ENCODE measurements at places on chromosomes 5 and 9. TPM values are rescaled to one million over a fixed set of nuclear protein-coding genes. Genes with fewer than 3 reads are reported as not detected.

- no peak for DNase-seq
Measured at GRCh38 chr5:178113841-178114324, 551 bp downstream of the N4BP3 start.

Gene DAB2IP
- 54.0 TPM for total RNA-seq

DNA sequence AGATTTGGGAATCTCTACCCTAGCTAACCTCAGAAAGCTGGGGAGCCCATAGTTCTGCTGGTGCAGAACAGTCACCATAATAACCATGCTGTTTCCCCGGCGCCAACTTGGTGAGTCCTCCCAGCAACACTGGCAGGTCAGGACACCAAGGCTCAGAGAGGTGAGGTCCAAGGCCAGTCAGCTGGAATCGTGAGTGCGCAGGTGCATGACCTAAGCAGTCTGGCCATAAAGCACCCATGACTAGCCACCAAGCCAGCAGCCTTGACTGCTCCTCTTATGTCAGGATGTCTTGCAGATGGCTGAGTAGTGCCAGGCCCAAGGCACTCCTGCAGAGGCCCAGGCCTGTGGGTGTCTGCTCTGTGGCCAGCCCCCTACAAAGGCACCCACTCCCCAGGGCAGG lies 2.6 kb downstream of the RNF44 start:
- DNase-seq, result no peak

DNA sequence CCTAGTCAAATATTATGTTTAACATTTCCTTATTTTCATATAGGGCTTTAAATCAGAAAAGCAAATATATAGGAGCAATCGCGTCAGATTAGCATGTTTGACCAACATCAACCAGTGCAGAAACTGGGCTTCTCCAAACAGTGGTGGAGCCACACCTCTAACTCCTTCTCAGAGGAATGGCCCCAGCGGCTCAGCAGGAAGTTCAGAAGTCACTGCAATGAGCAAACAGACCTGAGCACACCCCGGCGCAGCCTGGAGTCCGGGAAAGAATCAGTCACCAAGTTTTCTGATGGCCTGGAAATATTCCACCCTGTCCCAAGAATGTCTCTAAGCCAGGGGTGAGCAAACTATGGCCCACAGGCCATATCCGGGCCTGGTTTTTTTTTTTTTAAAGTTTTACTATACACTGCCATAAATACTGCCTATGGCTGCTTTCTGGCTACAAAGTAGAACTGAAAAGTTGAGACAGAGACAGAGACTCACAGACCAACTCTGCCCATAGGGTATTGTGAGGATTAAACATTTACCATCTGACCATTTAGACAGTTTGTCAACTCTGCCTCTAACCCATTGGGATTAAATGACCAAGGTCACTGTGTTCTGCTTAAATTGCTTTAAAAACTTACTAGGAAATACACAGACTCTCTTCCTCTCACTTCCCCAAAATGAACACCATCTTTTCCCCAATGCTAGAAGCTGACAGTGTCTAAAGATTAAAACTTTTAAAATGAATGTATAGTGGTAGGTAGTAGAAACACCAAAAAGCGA lies 5.4 kb downstream of the GOLM1 start:
- DNase-seq, result no peak

Gene OR1L8
- not detected for total RNA-seq

Gene SPINK4
- not detected for total RNA-seq

- no peak for DNase-seq
Measured at GRCh38 chr9:134624621-134625181, 16.9 kb upstream of the COL5A1 start.

Gene FOXD4L4
- not detected for total RNA-seq

DNA sequence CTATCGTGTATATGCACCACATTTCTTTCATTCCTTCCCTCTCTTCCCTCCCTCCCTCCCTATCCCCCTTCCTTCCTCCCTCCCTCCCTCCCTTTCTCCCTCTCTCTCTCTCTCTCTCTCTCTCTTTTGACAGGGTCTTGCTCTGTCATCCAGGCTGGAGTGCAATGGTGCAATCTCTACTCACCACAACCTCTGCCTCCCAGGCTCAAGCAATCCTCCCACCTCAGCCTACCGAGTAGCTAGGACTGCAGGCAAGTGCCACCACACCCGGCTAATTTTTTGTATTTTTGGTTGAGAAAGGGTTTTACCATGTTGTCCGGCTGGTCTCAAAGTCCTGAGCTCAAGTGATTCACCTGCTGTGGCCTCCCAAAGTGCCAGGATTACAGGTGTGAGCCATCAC lies 1.1 kb upstream of the ANKS6 start:
- DNase-seq, result no peak

All from heart right ventricle (tissue), 16 donors.